C1 segment of cervical spinal cord (tissue), 14 donors: ENCODE measurements at places on chromosomes 2 and 18.

DNA sequence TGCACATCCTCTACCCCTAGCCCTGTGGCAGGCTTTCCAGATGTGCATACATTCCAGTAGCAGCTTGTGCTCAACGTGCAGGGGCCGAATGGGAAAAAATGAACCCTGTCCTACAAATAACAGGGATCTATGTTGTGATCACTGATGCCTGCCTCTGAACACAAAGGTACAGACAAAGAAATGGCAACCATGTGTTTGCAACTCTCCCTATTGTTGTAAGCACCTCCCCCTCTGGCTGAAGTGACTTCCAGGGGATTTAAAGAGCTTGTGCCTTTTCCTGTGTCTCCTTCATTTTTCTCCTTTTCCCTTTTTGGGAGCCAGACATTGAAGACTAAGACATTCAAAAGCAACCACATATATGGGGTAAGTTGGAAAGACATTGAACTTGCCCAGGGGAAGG, 21.6 kb downstream of the ARHGAP25 start:
- no peak for DNase-seq

- no peak for DNase-seq
These were observed 24.5 kb downstream of the ROCK2 start for GRCh38 chr2:11319939-11320338.

GRCh38 chr2:138782383-138782782, 2.2 kb upstream of the NXPH2 start:
- no peak for DNase-seq

GRCh38 chr18:7683753-7684152, 116.6 kb downstream of the PTPRM start:
- DNase-seq: no peak

GRCh38 chr2:60518567-60518966, 34.9 kb downstream of the BCL11A start:
- no peak for DNase-seq

DNA sequence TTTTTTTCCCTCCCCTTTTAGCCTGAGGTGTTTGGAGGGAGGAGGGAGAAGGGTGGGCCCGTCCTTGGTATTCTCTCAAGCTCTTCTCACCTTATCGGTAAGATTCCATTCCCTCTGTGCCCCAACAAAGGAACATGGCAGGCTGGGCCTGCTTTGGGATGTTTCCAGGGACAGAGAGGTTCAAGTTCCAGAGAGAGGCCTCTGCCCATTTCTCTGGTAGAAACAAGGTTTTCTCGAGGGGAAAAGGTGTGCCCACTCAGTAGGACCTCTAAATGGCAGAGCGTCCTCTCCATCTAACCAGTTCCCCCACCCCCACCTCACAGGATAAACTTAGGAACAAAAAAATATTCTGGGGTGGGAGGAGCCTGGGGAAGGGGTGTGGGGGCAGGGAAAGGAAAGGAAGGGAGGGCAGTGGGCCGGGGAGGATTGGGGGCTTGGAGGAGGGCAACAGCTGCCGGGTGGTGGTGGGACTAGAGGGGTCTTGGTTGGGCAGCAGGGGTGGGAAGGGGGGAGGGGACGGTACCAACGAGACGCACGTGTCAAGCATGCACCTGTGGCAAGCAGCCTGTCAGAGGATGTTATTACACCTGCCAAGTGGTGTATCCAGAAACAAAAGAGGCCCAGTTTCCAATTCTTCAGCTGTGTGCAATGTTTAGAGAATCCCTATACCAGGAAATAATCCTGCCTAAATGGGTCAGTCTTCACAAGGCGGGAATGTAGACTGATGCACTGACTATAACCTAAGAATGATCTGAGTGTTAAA, 2.1 kb downstream of the PCBP1 start:
- DNase-seq: no peak

DNA sequence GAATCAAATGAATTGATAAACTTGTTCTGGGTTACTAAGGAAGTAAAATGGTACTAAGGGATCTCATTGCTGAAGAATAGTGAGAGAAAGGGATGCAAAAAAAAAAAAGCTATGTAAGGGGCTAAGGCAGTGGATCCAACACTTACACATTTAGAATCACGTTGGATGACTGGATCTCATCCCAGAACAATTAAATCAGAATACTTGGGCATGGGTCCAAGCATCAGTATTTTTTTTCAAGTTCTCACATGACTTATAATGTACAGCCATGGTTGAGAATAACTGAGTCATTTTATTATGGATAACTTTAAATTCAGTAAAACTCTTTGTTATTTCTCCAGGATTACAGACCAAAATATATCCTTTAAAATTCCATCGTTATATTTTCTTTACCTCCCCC, 8.5 kb downstream of the DSC1 start:
- no peak for DNase-seq

- DNase-seq: no peak
These were observed 90.7 kb downstream of the SMIM21 start for GRCh38 chr18:75336767-75337166.

DNA sequence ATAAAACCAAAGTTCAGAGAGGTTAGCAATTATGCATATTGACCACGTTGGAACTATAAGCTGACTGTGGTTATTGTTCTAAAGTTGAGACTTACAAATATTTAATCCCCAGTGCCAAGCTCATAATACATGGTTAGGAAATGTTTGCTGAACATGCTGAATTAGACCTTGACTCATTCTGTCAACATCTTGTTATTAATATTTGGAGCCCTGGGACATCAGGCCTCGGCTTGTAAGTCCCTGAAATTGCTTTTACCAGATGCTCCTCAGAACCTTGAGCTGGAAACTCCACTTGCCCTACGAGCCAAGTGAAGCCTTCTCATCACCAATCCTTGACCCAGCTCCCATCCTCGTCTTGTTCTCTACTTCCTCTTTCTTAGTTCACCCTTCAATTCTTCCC, 21.2 kb downstream of the DYNAP start:
- DNase-seq: no peak

GRCh38 chr18:49851624-49852023, 38.3 kb upstream of the ACAA2 start:
- DNase-seq: no peak

DNA sequence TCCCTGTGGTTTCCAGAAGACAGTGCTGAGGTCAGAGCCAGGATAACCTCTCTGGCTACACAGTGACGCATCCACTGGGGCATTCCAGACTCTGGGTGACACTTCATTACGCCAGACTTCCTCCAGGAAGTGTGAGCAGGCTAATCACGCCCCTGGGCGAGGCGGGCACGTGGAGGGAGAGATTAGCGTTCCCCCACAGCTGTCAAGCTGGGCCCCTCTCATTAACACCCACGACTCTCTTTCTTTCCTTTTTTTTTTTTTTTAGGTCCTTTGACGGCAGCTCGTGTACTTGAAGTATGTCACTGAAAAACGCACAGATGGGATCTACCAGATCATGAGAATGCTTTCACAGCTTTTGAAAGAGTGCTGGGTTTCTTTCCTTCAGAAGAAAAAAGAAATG, 274.6 kb downstream of the AFF3 start:
- no peak for DNase-seq

DNA sequence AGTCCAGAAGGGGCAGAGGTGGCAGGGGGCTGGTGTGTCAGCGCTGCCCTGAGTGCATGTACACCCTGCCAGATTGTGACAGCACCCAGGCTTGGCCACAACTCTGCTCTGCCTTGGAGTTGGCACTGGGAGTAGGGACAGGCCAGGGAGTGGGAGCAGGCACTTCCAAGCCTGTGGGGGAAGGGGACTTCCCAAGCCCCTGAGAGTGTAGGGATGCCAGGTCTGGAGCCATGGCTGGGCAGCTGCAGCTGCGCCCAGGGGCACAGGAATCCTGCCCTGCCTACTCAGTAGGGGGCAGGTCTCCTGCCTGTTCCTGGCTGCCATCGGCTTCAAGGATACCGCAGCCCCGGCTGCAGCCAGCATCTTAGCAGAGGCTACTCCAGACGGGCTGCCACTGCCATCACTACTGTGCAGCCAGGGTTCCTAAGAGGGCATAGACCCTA, 109.4 kb downstream of the CALCRL start:
- no peak for DNase-seq

DNA sequence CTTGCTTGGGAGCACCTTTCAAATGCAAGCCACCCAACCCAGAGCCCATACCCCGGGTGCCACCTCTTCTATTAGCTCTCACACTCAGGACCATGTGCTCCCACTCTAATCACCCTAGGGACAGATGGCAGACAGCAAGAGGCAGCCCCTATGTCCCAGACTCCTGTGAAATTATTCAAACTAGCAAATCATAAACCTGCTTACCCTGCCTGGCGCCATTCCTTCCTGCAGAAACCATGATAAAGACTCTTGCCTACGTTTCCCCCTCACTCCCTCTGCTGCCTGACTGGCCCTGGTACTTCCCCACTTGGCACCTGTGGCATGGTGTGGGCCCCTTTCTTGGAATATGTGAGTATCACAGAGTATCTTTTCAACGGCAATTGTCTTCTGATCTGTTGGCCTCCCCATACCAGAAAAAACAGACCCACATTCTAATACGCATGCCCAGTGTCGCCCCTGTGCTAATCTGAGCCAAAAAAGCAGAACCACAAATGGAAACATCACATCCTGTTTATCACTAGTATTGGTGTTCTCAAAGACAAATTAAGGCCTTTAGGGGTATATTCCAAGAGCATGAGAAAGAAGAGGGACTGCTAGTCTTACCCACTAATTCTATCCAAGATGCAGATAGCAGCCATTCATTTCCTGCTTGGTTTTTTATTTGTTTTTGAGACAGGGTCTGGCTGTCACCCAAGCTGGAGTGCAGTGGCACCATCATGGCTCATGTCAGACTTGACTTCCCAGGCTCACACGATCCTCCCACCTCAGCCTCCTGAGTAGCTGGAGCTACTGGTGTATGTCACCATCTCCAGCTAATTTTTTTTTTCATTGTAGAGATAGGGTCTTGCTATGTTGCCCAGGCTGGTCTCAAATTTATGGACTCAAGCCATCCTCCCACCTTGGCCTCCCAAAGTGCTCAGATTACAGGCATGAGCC, 44.1 kb upstream of the TTC39C start:
- DNase-seq: no peak

DNA sequence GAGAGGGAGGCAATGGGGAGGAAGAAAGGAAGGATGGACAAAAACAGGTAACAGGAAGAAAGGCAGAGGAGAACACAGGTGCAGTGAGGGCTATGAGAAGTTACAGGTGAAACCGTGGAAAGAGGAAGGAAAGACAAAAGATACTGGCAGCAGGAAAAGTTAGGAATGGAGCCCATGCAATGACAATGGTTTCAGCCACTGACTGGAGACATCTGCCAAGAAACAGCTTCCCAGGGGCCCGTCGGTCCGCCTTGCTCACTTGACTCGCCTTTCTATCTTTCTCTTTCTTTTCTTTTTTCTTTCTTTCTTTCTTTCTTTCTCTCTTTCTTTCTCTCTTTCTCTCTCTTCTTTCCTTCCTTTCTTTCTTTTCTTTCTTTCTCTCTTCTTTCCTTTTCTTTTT, 37.5 kb downstream of the ST8SIA5 start:
- DNase-seq: no peak

DNA sequence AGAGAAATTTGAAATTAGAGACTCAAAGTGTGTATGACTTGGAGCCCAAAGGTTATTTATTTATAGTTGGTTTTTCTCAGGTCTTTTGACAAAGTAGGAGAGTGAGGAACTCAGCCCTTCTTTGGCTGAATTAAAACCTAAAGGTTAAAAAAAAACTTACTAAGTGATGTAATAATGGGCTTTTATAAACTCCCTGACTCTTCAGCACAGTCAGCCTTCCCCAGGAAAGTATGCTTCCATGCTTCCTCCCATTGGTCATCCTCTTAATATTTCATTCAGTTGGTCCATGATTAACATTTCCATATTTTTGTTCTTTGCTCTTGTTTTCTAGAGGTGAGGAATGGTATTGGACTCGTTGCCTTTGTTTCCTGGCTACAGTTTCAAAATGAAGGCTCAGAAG, 7.2 kb downstream of the ARPC2 start:
- no peak for DNase-seq

GRCh38 chr18:57806201-57806977, 3.3 kb upstream of the ATP8B1 start:
- DNase-seq: no peak

- DNase-seq: no peak
These were observed 25.5 kb upstream of the E2F6 start for GRCh38 chr2:11491348-11491933.

- DNase-seq: no peak
These were observed 51.4 kb downstream of the SLC38A11 start for GRCh38 chr2:164903951-164904350.

- DNase-seq: no peak
These were observed at the start of gene RBMS1 for GRCh38 chr2:160493227-160494028. RBMS1 (minus strand) TSS chr2:160493807; CDS start chr2:160493363, 444 bp downstream.

- DNase-seq: no peak
These were observed 175.4 kb downstream of the HDAC4 start for GRCh38 chr2:239225371-239225851.

DNA sequence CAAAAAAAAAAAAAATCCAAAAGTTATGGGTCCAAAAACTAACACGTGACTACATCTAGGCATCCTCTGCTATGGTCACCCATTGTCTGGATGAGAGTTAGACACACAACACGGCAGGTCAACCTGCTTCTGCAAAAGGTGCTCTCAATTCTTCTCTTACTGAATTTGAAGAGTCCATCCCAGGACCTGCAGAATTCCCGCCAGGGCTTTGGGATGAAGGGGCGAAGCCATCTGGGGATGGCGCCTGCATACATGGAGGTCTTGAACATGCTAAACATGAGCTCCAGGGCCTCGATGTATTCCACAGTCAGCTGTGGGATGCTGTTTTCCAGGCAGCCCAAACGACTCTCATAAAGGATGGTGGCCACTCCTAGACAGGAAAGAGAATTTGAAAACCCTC, 19.1 kb downstream of the CYP27C1 start:
- DNase-seq: no peak

DNA sequence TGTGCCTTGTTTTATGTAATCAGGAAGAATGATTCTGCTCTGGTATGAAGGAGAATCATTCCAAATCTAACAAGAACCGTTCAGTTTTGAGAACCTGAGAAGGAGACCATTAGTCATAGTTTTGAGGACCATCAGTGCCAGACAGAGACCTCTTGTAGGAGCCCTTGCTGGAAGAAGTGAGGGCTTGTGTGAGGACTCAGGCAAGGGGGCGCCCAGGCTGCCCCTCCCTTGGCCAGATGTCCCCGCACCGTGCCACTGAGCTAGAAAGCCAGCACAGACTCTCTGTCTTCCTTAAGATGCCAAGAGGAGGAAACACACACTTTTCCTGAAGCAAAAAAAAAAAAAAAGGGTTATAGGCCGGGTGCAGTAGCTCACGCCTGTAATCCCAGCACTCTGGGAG, 55.7 kb upstream of the SLC39A10 start:
- no peak for DNase-seq

DNA sequence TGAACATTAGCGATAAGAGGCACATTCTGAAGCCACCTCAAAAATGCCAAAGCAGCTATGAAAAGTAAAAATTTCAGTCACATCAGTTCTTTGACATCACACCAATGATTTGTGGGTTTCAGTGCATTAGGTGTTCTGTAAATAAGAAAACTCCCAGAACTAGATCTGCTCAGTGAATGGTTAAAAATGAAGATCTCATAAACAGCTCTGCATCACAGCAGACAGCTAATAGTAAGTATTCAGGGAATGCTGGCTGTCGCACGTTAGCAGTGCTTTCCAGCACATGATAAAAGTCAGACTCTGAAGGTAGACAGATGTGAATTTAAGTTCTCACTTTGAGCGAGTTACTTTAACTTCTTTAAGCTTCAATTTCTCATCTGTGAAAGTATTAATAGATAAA, 154.9 kb downstream of the SATB2 start:
- no peak for DNase-seq

GRCh38 chr18:68397241-68398035, 317.5 kb downstream of the TMX3 start:
- DNase-seq: no peak

- DNase-seq: no peak
These were observed 12.9 kb downstream of the CCL20 start for GRCh38 chr2:227826563-227826962.
